ENCODE measurements at places on chromosomes 16 and 17. TPM values are rescaled to one million over a fixed set of nuclear protein-coding genes. Genes with fewer than 3 reads are reported as not detected.

GRCh38 chr16:12758670-12759558 is 44.8 kb downstream of the CPPED1 start:
- no peak for DNase-seq

SPN gene
- 0.60 TPM for total RNA-seq

AGRP gene
- not detected for total RNA-seq

DNA sequence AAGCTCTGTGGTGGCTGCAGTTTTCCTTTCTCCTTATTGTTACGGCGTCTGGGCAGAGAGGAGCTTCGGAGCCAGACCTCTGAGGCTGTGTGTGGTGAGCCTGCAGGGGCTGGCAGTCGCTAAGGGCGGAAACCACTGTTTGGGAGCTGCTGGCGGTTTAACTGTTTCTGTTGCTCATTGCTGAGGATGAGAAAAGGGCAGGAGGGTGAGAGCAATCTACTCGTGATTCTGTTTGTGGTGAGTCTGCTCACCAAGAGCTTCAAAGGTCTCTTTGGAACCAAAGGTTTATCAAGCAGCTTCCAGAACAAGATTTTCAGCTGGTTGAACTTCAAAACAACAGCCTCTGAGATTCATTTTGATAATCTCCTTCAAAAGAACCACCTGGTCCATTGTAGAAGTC is 143.9 kb downstream of the ANKFN1 start:
- no peak for DNase-seq

DNA sequence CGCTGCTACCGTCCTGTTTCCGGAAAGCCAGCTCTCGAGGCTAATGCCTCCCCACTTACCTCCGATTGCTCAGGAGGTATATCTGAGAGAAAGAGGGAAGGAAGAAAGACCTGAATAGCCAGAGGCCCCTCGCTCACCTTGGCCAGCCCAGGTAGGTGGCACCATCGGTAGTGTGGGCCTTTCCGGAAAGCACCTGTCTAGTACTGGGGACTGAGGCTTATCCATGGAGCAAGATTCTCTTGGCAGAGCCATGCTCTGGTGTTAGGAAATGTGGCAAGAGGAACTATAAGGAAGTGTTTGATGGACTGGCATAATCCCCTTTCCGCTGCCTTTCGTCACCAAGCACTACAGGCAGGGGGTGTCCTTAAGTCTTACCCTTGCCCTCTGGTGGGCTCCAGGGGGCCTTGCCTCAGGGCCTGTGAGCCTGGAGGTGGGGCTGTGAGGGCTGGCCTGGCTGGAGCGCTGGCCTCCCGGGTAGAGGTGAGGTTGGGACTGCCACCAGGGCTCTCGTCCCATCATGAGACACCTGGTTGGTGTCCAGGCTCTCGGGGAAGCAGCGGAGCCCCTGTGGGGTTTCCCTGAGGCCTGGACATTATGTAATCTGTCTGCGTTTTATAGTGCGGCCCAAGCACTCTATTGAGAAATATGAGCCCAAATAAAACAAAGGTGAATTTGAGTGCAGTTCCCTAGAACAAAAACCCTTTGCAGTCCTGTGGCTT is 2.9 kb downstream of the CMIP start:
- peak; percentile 15 for DNase-seq

HSPB9 gene
- total RNA-seq = 0.67 TPM

RNF43 gene
- 8.6 TPM for total RNA-seq

DNA sequence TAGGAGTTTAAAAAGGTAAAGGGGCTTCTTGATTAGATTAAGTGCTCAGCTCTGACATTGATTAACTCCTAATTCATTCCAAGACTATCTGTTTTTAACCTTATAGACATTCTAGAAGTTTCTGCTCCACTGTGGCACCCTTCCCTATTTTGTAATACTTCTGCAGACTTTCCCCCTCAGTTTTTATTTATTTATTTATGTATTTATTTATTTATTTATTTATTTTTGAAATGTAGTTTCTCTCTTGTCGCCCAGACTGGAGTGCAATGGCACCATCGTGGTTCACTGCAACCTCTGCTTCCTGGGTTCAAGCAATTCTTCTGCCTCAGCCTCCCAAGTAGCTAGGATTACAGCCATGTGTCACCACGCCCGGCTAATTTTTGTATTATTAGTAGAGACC is 185.8 kb downstream of the PHKB start:
- no peak for DNase-seq

DNA sequence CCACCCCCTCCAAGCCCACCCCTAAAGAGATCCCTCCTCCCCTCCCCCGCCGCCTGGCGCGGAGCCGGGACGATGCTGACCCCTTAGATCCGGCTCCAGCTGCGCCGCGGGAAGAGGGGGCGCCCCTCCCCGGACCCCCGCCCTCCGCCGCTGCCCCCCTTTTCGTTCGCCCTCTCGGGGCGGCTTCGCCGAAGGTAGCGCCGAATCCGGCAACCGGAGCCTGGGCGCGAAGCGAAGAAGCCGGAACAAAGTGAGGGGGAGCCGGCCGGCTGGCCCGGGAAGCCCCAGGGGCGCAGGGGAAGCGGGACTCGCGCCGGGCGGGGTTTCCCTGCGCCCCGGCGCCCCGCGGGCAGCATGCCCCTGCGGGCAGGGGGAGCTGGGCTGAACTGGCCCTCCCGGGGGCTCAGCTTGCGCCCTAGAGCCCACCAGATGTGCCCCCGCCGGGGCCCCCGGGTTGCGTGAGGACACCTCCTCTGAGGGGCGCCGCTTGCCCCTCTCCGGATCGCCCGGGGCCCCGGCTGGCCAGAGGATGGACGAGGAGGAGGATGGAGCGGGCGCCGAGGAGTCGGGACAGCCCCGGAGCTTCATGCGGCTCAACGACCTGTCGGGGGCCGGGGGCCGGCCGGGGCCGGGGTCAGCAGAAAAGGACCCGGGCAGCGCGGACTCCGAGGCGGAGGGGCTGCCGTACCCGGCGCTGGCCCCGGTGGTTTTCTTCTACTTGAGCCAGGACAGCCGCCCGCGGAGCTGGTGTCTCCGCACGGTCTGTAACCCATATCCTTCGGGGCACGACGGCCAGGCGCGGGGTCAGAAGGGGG is 623 bp downstream of the CACNA1G start:
- DNase-seq = no peak

DNA sequence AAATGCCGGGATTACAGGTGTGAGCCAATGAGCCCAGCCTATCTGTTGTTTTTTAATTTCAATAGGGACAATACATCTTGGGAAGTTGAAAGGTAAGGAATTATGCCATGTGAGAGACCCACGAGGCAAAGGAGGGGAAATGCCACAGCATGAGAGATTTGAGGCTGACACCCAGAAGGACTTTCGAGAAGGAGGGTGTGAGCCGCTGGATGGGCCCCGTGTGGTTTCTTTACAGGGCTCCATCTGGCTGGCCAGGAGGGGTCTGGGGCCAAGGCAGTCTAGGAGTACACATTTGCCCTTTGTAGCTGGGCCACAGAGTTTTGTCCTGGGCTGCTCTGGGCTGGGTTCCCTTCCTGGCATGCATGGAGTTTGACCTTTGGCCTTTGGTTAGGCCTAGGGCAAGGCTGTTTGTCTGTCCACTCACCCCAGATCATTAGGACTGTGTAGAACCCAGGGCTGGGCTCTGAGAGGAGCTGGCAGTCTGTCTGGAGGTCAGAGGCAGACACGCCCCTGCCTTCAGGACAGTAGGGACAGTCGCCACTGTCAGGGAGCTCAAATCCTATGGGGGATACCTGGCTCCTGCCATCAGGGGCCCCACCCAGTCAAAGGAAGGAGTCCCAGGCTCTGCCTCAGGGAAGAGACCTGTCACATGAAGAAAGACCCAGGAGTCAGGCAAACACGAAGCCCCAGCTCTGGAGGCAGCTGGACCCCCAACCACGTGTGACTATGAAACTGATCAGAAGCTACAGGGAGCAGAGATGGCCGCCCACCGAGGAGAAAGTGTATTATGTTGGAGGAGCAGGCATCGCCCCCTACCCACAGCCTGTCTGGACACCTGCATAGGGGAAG is 24.2 kb upstream of the NXPH3 start:
- DNase-seq = no peak

ACLY gene
- 155 TPM for total RNA-seq

ENO3 gene
- total RNA-seq = 1,068 TPM

DNA sequence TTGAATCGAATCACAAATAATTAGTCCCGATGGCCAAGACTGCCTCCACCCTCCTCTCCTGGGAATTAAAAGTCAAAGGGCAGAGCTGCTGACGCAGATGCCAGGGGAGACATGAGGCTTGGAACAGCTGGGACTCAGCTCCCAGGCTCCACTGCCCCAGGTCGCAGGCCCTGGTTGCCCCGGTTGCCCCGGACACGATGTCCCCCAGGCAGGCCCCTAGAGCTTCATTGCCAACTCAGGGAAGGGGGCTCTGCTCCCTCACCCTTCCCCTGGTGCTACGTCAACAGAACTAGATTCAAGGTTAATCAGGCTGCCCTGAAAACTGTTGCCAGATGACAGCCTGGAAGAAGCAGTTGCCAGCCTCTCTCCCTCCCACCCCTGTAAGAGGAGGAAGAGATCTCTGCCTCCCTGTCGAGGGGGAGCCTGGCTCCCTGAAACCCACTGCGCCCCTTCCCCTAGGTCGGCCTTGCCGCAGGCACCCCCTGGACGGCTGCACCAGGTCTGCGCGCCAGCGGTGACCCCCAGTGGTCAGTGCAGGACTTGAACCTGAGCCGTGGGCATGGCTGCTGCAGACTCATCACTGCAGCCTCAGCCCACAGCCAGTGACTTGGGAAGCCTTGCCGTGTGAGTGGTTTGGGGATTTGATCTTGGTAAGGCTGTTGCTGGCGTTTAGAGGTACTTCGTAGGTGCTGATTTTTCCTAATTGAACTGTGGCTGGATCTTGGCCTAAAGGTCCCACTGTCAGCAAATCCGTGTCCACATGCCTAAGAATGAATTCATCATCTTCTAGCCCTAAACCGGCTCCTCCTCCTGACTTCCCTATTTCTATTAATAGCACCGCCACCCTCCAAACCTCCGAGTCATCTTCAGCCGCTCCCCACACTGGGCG is 84.1 kb upstream of the TOB1 start:
- peak; percentile 78 for DNase-seq

FAM117A gene
- total RNA-seq = 30.9 TPM

GRCh38 chr17:43769426-43769825 is 9.4 kb downstream of the DUSP3 start:
- no peak for DNase-seq

Measured in cardiac muscle cell (in vitro differentiated cells and primary cell).